ENCODE measurements at places on chromosomes 1 and 21.

GRCh38 chr1:17222557-17222956, 17.6 kb downstream of the PADI1 start:
- no peak for DNase-seq

- DNase-seq: no peak
These were observed 2.6 kb downstream of the FAAH start for GRCh38 chr1:46396441-46397398.

- DNase-seq: no peak
These were observed 45.9 kb downstream of the WDR4 start for GRCh38 chr21:42833439-42833815.

- no peak for DNase-seq
These were observed 91.9 kb downstream of the GTF2B start for GRCh38 chr1:88799491-88799890.

GRCh38 chr1:244350027-244350426, 101.7 kb downstream of the ADSS2 start:
- no peak for DNase-seq

GRCh38 chr1:184854496-184855140, 100.0 kb upstream of the EDEM3 start:
- no peak for DNase-seq

DNA sequence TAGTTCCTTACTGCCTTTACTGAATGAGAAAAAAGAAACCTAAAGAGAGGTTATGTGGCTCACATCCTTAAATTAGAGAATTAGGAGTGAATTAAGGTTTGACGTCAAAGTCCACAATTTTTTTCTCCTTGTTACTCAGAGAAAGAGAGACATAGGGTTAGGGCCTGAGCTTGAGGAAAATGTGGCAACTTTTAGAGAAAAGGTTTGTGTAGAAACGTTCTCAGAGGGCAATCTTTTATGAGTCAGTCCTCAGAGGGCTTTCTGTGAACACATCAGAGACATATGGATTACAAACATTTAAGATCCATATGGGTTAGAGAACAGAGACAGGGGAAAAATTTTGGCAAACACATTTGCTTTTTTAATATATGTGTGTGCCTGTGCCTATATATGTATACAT, 242.8 kb downstream of the TGFB2 start:
- no peak for DNase-seq

DNA sequence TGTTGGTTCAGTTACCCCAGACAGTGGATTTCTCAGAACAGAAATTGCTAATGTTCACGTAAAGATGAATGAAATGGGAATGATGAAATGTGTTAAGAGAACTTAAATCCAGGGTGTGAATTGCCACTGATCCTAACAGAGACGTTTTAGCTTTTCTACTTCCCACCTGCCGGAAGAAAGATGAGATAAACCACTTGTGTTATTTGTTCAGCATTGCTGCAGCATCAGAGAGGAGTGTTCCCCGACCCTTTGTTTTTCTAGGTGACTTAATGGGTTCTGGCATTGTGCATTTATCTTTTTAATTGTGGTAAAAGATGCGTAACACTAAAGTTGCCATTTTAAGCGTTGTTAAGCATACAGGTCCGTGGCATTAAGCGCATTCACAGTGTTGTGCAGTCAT, 122.3 kb downstream of the GALNT2 start:
- no peak for DNase-seq

- DNase-seq: no peak
These were observed 130.9 kb downstream of the PBX1 start for GRCh38 chr1:164689672-164690511.

- DNase-seq: no peak
These were observed 32.0 kb downstream of the CD34 start for GRCh38 chr1:207878939-207879338.

GRCh38 chr1:154567386-154568156, at the start of gene CHRNB2:
CHRNB2 (plus strand) TSS chr1:154567778; CDS start chr1:154568045, 267 bp downstream.
- no peak for DNase-seq

- DNase-seq: no peak
These were observed 33.9 kb upstream of the SELENON start for GRCh38 chr1:25765923-25766589.

DNA sequence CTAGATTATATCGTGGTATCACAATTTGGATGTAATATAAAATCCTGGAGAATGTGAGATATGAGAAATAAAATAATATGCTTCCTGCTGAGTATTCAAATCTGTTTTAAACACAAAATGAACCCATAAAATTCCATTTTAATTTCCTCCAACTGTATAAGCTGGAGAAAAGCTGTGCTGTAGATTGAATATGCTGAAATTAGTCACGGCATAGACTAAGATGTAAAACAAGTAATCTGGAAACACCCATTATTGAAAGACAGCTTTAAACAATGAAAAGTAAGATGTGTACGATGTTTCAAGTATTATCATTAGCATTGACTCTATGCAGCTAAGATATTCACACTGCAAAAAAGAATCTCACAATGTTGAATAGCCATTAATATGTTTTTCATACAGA, 403.4 kb upstream of the BRINP3 start:
- DNase-seq: no peak

DNA sequence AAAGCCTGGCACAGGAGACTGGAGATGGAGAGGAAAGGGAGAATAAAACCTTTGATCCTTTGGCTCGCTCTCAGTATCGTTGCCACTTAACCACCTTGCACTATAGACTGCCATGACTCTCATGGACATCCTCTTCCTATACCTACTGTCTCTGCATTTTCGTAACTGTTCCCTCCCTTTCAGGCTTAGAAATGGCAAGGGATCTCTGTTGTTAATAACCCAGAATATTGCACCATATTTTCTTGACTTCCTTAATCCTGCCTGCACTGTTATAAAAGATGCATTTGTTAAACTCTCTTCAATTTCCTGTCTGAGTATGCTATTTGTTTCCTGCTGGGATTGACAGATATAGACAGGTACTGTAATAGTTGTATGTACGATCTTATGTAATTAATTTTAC, 38.6 kb downstream of the CYYR1 start:
- DNase-seq: no peak

DNA sequence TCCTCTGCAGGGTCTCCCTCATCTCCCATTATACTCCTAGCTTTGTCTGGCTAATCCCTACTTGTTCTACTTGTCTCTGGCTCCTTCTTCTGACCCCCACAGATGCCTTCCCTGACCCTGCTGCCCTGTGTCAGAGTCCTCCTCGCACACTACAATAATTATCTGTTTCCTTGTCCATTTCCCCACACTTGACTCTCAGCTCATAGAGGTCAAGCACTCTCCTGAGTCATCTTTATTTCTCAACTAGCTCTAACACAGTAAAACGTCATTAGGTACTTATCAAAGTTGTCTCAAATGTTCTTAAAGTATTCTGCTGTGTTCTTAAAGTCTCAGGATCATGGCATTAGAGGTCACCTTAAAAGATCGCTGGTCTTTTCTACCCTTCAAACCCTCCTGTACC, 47.1 kb downstream of the C8A start:
- DNase-seq: no peak

- no peak for DNase-seq
These were observed 4.7 kb downstream of the ADIPOR1 start for GRCh38 chr1:202953392-202953791.

GRCh38 chr21:31479714-31480113, 135.7 kb upstream of the TIAM1 start:
- DNase-seq: no peak

GRCh38 chr21:38621132-38621531, 122.9 kb upstream of the ERG start:
- DNase-seq: no peak

DNA sequence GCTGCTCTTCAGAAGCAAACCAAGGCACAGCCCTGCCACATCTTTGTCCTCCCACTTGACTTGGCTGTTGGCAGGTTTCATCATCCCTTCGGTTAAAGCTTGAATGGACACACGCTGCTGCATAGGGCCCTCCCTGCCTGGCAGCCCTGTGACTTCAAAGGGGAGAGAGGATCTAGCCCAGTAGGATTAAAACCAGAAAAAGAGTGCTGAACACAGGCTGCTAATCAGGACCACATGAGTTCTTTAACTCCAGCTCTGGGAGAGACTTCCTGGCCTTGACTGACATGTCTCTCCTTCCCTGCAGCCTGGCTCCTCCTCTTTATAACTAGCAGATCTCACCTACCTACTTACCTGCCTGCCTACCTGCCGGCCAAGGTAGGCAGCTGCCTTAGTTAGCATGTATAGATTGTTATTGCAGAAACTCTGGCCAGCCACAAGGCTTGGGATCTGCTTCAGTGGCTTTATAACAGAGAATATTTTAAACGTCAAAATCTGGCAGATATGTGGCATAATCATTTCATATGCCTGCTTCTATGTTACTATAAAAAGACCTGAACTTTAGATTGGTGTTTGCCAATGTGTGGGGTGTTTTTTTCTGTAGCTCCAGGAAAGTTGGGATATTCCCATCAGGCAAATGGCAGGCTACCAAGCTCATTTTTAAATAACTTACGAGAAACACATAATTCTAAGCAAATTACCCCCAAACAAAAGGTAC, 49.4 kb downstream of the ERG start:
- no peak for DNase-seq

DNA sequence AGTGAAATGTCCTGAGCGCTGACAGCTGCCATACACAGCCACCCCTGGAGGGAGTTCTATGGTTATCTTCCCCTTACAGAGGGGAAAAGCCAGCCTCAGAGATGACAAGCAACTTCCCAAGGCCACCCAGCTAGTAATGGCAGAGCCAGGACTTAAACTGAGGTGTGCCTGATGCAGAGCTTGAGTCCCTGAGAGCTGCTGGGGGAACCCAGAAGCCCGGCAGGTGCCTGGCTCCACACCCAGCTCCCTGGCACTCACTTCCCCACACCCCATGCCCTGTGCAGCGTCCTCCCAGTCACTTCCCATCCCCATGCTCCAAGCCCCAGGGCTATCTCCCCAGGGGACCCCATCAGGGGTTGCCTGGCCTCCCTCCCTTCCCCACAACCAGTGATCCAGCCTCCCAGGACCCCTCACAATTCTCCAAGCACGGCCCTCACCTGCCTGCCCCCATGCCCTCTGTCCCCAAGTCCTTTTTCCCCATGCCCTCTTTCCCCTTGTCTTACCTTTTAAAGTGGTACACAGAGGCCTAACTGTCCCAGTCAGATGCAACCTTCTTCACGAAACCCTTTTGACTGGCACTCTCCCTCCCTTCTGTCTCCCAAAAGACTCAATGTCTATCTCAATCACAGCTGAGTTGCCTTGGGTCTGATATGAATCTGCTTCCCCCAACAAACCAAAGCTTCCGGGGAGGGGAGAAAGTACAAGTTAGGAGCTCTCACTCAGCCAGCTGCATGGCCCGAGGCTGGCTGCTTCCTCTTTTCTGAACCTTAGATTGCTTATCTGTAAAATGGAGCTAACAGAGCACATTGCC, 39.8 kb upstream of the LRP8 start:
- no peak for DNase-seq

DNA sequence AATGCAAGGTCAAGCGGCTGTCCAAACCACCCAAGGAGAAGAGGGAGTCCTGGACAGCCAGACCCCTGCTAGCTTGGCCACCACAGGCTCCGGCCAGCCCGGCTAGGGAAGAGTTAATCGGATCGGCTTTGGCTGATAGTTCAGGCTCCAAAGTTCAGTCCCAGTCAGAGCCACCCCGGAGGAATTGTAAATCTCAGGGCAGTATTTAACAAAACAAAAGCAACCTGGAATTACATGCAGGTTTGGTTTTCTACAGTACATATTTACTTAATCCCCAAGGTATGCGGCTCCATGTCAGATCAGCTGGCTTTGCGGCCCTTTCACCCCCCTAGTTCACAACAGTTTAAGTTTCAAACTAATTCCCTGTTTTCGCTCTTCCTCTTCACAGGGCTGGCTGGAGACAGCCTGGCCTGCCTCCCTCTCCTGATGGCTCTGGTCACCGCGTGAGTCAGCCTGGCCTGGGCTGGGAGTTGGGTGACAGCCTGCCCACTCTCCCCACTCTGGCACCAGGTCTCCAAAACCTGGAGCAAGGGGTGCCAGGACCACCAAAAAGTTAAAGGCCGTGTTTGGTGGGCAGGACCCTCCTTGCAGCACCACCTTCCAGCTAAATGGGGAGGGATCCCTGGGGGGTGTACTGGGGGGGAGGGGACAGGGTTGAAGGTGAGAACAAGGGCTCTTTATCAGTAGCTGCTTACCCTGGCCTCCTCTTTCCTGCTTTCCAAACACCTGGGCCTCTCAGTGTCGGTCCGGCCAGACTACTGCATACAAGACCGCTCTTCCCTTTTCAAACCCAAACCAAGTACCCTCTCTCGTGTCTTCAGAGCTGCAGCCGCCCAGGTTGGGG, 1.9 kb downstream of the DHRS3 start:
- DNase-seq: no peak

GRCh38 chr1:34199927-34200326, 23.2 kb downstream of the C1orf94 start:
- peak; percentile 32 for DNase-seq

- DNase-seq: no peak
These were observed 8.8 kb downstream of the PGLYRP4 start for GRCh38 chr1:153339802-153340201.
